ENCODE measurements at places on chromosomes 3 and 15. TPM values are rescaled to one million over a fixed set of nuclear protein-coding genes. Genes with fewer than 3 reads are reported as not detected.

The GABRR3 gene
- total RNA-seq: not detected

DNA sequence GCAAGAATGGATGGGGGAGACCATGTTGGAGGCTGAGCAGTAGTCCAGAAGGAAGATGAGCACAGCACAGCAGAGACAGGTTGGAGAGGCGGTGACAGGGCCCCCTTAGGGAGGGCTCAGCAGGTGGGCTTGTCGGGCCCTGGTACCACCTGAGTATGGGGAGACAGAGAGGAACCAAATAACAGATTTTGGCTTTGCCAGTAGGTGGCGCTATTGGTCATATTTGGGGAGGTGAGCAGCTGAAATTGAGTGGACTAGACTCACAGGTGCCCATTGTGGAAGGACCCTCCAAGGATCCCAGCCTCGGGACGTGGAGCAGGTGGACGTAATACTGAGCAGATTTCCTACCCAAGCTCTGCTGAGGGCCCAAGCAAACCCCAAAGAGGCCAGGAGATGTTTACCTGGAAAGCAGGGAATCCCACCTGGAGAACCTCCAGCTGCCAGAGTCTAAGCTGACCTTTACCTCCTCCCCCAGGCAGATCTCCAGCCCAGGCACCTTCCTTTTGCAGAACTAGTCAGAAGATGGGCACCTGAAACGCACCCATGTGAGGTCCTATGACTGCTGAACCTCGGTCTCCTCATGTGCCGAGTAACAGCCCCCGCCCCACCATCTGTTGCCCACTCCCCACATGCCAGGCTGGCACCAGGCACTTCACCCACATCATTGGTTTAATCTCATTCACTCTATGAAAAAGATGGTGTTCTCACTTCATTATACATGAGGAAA is 24.6 kb upstream of the CORO2B start:
- DNase-seq: peak; percentile 55

The PARP9 gene
- total RNA-seq: 80.7 TPM

DNA sequence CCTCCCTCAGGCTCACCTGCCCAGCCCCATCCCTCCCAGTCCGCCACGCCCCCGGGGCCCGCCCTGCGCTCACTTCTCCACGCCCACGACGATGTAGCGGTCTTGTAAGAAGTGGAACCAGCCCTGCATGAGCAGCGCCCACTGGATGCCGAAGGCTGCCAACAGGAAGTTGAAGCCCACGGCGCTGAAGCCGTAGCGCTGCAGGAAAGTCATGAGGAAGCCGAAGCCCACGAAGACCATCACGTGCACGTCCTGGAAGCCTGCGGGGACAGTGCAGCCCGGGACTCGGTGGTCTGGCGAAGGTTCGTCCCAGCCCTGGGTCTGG is 9.7 kb downstream of the RHCG start:
- no peak for DNase-seq

GRCh38 chr15:74844319-74845207 is 1.6 kb upstream of the ULK3 start:
- DNase-seq: no peak

The SV2B gene
- total RNA-seq: 0.88 TPM

GRCh38 chr15:87724330-87724729 is 532.2 kb downstream of the NTRK3 start:
- no peak for DNase-seq

- DNase-seq: no peak
These were observed 965 bp upstream of the SLC38A3 start for GRCh38 chr3:50203809-50204803.

The RHCG gene
- 0.14 TPM for total RNA-seq

The FANCD2OS gene
- total RNA-seq: not detected

GRCh38 chr3:12428126-12428525 is 56.2 kb upstream of the TSEN2 start:
- no peak for DNase-seq

The FBLN2 gene
- total RNA-seq: 39.2 TPM

- no peak for DNase-seq
These were observed 80.1 kb downstream of the ST8SIA2 start for GRCh38 chr15:92473756-92474155.

DNA sequence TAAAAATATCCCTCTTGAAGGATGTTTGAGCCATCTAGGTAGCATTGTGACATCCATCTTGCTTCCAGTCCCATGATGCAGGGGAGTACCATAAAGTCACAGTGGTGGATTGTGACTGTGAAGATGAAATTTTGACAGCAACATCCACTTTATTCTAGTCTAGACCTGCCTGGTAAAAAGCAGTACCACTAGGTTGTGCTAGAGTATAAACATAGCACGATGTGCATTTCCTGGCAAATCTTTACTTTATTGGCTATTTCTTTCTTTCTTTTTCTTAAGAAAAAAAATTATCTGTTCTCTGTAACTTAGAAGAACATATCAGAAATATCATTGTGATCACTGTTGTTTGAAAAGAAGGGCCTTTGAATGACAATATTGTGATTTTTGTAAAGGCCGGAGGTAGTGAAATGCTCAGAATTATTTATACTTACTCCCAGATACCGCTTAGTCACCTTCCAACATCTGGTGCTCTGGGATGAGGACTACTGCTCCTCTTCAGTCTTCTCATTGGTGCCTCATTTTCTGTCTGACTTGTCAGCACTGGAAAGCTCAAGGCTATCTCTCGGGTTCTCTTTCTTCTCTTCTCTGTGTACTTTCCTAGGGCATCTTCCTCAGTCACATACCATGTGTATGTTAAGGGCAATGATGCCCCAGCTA is 35.6 kb downstream of the AGBL1 start:
- no peak for DNase-seq

The ZBED2 gene
- not detected for total RNA-seq

The MORC1 gene
- not detected for total RNA-seq

The CCDC39 gene
- total RNA-seq: not detected

- DNase-seq: no peak
These were observed 41.6 kb downstream of the ATP2B2 start for GRCh38 chr3:10463533-10464434.

The MYO5C gene
- 28.9 TPM for total RNA-seq

DNA sequence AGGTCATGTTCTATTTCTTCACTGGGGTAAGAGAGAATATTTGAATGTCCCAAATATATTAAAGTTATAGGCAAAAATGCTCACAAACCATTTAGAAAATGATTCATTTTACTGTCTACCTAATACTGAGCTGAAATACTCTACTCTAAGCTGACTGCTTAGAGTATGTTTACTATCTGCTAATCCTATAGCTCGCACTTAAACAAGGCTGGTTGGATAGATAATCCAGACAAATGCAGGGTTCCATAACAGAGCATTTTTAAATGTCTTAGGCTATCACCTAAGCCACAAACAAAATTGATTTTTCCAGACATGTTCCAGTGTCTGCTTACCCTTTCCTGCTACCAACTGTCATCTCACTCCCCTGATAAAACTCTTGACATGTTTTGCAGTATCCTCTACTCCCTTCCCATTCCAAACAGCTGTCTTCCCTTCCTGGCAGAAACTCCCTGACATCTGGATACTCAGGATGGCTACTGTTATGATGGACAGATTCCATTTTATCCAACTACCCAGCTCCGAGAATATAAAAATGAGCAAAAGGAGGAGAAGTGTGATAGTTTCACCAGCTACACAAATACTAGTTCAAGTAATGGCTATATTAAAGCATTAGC is 1034.7 kb downstream of the FHIT start:
- no peak for DNase-seq

DNA sequence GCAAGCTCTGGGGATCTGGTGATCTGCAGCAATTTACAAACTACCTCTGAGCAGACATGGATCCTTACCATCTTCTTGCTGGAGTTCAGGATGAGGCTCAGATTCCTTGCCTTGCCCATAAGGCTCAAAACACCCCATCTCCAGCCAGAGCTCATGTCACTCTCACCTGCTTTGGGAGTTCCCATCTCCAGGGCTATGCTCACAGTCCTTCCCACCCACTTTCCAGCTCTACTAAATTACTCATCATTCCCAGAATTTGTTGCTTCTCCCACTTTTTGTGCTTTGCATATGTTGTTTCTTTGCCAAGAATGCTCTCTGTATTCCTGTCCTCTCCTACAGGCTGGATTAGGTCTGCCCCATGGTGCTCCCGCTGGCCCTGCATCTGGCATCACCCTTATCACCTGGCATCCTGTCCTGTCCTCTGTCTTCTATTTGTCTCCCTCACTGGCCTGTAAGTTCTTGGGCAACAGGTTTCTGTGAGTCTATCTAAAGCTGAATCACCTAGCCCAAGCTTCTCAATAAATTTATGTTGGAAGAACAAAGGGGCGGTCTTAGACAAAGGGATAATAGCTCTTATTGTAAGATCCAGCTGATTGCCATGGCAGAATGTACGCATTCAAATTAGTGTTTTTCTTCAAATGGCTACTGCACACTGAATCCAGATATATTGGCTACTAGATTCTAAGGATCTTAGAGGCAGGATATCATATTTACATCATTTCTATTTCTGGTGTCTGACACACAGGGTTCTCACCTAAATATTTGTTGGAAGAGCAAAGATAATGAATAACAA is 179.2 kb downstream of the CLSTN2 start:
- DNase-seq: no peak

The GOLGA6L7 gene
- total RNA-seq: not detected

DNA sequence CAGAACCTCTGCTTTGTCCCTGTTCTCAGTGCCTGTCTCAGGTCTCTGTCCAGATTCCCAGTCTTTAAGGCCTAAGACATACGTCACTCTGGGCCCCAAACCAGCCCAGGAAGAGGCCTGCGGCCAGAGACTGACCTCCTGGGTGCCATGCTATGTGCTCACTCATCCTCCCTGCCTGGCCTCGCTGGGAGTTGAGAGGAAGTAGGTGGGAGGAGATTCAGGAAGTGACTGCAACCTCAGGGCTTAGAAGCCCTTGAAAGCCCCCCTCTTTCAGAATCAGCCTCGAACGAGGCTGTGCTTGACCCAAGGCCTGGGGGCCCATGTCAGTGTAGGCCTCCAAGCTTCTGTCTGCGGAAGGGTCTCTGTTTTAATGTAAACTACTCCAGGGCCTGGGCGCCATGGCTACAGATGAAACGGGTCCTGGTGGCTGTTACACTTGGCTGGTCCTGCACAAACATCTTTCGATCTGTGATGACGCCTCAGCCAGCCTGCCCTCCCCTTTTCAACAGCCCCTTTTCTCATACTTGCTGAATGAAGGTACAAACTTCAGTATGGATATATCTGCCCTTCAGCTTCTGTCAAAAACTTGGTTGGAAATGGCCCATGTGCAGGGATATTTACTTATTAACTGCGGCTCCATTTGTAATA is 11.7 kb downstream of the RASGRF1 start:
- DNase-seq: no peak

Measured in uterus (tissue), 4 donors.